Mesothelial cell of epicardium (in vitro differentiated cells): ENCODE measurements at places on chromosomes 7 and 10. TPM values are rescaled to one million over a fixed set of nuclear protein-coding genes. Genes with fewer than 3 reads are reported as not detected.

Gene KCNMA1
- 38.4 to 44.0 TPM (median 41.3 TPM) in 3 replicates for total RNA-seq

Gene GPRIN2
- total RNA-seq = 19.6 to 20.7 TPM (median 20.3 TPM) in 3 replicates

DNA sequence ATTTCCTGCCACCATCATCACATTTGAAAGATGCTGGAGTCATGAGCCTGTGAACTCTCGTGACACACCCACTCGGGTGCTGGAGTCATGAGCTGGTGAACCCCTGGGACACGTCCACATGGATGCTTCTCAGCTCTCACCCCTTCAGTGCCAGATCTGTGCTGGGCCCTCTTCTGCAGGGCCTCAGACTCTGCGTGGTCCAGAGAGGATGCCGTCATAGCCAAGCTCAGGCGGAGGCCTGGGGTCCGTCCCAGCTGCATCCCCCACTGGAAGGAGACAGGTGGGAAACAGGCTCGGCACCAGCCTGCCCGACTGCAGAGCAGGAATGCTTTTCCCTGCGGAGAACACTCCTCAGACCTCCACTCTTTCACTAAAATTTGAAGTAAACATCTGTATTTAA, 156.5 kb upstream of the PPP2R2D start:
- DNase-seq = no peak

DNA sequence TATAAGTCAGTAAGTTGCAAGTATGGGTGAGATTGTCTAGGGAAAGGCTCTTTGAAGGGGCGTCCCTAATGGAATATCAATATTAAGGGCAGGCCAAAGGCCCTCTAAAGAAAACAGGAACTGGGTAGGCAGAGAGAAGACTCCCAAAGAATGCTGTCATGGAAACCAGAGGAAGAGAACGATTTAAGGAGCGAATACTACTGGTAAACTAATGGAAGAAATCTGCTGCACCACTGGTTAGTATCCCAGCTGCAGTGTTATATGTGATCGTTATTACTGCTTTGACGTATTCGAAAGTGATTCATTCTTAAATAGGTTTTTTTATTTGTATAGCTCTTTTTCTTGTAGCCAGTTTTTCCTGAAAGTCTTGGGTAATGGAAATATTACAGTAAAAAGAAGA, 1.3 kb downstream of the CASP2 start:
- no peak for DNase-seq

GRCh38 chr10:78319371-78319770, 285.7 kb downstream of the RPS24 start:
- peak; percentile 29 for DNase-seq

DNA sequence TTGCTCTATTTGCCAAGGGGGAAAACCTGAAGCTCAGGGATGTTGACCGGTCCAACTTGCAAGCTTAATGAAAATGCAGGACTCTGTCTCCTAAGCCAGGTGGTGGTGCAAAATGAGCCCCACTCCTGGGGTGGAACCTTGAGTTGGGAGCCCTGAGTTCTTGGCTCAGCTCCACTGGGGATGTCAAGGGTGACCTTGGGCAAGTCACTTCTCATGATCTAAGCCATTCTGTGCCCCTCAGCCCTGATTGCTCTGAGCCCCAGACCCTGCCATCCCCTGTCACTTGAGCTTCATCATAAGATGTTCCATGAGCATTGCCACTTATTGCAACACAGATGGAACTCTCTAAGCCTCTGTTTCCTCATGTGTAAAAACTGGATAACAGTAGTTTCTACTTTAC, 33.9 kb downstream of the MYL10 start:
- DNase-seq = no peak

DNA sequence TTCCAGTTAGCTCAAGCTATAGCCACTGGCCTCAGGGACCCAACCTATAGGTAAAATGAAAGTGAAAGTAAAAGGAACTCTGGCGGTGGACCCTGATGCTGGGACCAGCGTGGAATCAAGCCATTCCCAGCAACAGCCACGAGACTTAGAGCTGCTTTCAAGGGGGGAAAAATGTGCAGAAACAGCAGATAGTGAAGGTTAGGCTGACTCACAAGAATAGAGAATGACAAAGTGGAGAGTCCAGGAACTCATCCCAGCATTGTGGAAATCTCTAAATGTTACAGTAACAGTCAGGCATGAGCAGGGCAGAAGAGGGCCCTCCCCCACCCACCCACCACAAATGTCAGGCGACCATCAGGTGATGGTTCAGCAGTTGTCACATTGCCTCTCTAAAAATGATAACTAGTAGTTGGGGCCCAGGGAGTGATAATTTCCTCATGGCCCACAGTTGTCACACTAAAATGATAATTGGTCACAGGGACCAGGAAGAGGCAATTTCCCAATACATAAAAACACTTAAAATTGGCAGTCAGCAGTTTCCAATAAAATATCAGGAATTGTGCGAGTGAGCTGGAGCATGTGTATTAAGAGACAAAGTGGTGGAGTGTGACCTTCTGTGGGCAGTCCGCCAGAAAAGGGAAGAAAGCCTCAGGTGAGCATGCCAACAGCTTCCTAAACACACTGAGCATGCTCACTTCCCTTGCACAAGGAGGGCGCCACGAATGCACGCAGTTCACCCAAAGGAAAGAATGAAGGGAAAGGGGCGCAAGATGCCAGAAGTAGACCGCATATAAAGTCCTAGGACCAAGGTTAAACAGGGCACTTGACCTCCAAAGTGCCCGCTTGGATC, 129.8 kb upstream of the PPP1R3A start:
- DNase-seq = no peak

DNA sequence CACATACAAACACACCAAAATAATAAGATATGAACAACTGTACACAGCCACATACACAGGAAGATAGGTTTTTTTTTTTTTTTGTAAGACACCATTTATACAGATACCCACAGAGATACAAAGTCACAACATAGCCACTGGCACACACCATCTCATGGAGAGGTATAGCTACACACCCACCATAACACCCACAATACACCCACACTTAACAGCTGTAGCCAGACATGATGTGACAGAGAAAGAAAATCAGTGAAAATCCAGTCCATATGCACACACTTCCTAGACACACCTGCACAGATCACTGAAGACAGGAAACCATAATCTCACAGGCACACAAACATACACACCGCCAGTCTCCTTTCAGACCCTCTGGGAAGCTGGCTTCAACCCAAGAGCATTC, 62.4 kb upstream of the PAX2 start:
- DNase-seq = no peak

Gene ZNF365
- not detected in 3 replicates for total RNA-seq
